ENCODE measurements at places on chromosomes 2 and 18. TPM values are rescaled to one million over a fixed set of nuclear protein-coding genes. Genes with fewer than 3 reads are reported as not detected.

Gene TSPYL6
- total RNA-seq, result not detected

DNA sequence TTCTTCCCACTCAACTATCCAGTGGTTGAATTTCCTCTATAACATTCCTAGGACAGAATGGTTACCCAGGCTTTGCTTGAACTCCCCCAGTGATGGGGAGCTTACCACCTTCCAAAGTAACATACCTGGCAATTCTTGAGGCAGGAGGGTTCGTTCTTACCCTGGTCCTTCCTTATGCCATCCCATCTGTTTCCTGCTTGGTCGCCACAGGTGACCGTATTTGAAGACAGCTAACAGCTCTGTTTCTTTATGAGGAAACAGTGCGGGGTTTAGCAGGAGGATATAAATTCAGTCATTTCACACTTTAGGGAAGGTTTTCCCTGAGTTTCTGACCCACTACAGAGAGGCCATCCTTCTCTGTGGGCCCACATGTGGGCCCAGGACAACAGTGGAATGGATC lies 42.6 kb downstream of the FOSL2 start:
- DNase-seq, result no peak

Gene NEB
- total RNA-seq, result 2.1 TPM

GRCh38 chr2:162677476-162677875 lies 161.1 kb downstream of the KCNH7 start:
- DNase-seq, result no peak

GRCh38 chr2:96240341-96241038 lies 25.3 kb downstream of the TMEM127 start:
- DNase-seq, result no peak

DNA sequence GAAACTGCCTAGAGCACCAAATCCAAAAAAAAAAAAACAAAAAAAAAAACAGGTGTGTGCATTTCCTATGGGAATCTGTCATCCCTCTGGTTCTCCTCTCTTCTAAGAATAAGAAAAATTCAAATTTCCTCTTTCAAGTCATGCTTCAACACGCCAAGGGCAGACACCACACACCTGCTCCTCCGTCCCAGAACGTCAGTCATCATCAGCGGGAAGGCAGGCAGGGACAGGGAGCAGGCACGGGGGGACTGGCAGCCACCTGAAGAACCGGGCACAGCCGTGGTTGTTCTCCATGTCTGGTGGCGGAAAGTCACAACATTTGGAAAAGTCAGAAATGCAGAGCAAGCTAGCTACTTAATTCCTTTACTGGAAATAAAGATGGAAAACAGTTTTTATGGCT lies 214.8 kb downstream of the IKZF2 start:
- no peak for DNase-seq

- DNase-seq, result no peak
These were observed 928.5 kb upstream of the CELF4 start for GRCh38 chr18:38494065-38494464.

Gene MOB1A
- 91.9 TPM for total RNA-seq
